T-helper 2 cell (primary cell): ENCODE measurements at places on chromosomes 7 and 10.

GRCh38 chr7:98464558-98464940 lies 63.7 kb upstream of the BAIAP2L1 start:
- no peak for DNase-seq

- DNase-seq, result no peak
Measured at GRCh38 chr10:59354434-59354833, 7.9 kb downstream of the FAM13C start.

- peak; percentile 15 for DNase-seq
Measured at GRCh38 chr10:22681783-22682183, 32.6 kb downstream of the PIP4K2A start.

- DNase-seq, result no peak
Measured at GRCh38 chr7:71208881-71209280, 76.9 kb downstream of the GALNT17 start.

- DNase-seq, result no peak
Measured at GRCh38 chr10:25766687-25767221, 167.3 kb upstream of the MYO3A start.

DNA sequence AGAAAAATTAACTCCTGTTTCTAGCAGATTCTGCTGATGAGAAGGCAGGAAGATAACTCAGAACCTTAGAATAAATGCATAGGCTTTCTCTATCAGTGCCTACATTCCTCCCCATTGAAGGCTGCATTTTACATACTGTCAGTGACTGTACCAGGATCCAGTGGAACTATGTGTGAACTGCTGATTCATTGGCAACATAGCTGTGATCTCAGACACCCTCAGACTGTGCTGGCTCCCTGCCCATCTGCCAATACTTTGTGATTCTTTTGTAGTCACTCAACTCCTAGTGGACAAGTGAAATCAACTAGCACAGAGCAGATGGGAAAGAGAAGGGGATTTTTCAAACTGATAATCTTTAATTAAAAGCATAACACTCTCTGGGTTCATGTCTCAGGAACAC lies 375.8 kb downstream of the MDFIC start:
- DNase-seq, result no peak

GRCh38 chr7:105191331-105191730 lies 177.3 kb downstream of the KMT2E start:
- DNase-seq, result no peak

DNA sequence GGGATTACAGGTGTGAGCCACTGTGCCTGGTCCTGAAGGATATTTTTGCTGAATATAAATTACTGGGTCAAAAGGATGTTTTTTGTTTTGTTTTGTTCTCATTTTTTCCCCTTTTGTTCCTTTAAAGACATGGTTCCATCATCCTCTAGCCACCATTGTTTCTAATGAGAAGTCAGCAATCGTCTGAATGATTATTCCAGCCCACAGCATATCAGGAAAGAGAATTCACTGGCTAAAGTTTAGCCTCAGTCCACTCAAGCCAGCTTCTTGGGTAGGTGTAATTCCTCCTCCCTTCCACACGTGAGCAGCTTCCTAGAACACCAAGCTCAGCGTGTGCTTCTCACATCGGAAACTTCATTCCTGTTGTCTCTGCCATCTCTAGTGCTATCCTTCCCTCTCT lies 112.8 kb upstream of the INSIG1 start:
- no peak for DNase-seq

DNA sequence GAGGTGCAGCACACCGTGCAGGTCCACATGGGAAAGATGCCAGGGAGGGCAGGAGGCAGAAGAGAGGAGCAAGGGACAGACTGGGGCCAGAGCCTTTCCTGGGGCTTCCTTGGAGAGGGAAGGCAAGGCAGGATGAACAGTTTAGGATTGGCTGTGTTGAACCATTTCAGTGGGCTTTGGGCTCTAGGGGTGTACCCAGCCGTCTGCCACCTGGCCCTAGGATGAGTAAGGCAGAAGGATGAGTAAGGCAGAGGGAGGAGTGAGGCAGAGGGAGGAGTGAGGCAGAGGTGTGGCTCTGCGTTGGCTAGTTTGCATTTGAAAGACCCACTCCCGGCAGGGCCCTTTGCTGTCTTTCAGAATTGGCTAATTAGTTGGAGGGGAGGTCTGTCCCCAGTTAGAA lies 31.5 kb upstream of the PRF1 start:
- no peak for DNase-seq

DNA sequence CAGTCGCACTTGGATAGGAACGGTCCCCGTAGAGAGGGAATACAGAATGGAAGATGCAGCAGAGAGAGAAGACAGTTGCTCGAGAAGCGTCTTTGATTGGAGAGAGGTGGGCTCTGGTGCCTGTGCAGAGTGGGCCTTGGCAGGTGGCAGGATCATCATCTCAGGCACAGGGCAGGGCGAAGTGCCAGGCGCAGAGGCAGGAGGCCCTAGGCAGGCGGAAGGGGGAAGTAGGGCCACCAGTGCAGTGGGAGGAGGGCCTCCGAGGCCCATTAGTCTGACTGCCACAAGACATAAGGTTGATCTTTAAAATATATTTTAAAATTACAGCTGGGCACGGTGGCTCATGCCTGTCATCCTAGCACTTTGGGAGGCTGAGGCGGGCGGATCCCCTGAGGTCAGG lies 10.1 kb downstream of the CARD11 start:
- DNase-seq, result no peak

- DNase-seq, result no peak
Measured at GRCh38 chr7:149321978-149322541, 60.1 kb downstream of the ZNF783 start.

GRCh38 chr10:125979976-125980375 lies 83.6 kb downstream of the FANK1 start:
- DNase-seq, result no peak

- no peak for DNase-seq
Measured at GRCh38 chr7:140033779-140034363, 28.9 kb downstream of the PARP12 start.

- DNase-seq, result peak; percentile 35
Measured at GRCh38 chr7:55574051-55574717, 1.9 kb upstream of the VOPP1 start.

- no peak for DNase-seq
Measured at GRCh38 chr7:123729218-123729578, 19.6 kb downstream of the WASL start.

DNA sequence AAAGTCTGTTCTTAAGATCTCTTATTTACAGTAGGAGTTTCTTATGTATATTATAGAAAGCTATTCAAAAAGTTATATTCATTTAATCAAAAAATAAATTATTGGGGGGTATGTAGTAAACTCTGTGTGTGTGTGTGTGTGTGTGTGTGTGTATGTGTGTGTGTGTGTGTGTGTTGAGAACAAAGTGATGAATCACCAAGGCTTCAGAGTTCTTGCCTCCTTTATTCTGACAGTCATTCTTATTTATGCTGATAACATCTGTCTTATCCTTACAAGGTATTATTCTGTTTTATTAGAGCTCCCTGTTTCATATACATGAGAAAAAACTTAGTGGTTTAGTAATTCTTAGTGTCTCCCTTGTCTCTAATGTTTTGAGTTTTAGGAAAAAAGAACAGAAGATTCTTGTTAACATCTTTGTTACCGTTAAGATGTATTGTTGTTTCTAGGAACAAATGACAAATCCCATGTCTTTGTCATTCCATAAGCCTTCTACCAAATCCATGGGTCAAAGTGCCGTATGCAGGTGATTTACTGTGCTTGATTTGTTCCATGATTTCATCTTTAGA lies 424.0 kb downstream of the EXOC4 start:
- DNase-seq, result no peak

- DNase-seq, result no peak
Measured at GRCh38 chr10:47013507-47014154, 102.4 kb downstream of the PTPN20 start.

DNA sequence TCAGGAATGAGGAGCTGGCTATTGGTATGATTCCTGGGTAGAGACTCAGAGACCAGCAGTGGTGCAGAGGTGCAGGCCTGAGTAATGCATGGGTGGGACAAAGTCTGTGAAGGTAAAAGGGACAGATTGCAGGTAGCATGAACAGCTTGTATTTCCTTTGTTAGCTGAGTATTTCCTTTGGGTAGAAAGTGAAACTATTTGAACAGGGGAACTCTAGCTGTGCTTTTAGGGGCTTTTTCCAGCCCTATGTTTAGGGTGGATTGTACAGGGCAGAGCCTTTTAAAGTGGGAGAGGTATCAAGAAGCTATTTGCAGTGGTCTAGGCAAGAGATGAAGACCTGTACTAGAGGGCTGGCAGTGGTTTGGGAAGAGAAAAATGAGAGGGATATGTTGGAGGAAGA lies 739.9 kb downstream of the REEP3 start:
- DNase-seq, result no peak

DNA sequence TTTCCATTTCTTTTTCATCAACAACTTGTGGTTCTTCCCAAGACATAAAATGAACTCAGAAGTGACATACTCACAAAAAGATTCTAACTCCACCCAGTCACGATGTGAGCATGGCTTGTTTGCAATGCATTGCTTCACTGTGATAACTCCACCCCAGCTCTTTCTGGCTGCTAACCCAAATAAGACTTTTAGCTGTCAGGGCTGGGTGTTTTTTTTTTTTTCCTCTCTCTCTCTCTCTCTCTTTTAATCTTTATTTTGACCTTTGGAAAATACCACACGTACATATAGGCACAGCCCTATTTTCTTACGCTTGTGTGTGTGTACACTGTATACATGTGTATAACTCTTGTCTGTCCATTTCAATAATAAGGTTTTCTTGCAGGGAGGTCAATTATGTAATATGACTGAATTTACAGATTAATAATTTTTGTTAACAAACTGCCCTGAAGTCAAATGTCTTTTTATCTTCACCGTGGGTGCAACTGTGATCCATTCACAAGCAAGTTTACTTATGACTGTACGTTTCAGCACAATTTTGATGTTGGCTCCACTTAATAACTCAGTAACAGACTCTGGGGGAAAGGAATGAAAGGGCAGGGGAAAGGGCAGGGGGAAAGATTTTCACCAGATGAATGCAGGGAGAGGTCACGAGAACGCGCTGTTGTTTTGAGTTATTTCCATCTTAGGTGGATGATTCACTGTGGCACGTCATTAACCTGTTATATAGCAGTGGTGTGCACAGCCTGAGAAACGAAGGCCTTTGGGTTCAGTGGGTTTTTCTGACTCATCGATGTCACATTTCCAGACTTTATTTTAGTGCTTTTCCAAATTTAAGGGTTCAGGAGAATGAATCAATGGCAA lies 49.1 kb downstream of the APBB1IP start:
- peak; percentile 45 for DNase-seq

- no peak for DNase-seq
Measured at GRCh38 chr7:104984585-104985258, 29.3 kb upstream of the KMT2E start.

DNA sequence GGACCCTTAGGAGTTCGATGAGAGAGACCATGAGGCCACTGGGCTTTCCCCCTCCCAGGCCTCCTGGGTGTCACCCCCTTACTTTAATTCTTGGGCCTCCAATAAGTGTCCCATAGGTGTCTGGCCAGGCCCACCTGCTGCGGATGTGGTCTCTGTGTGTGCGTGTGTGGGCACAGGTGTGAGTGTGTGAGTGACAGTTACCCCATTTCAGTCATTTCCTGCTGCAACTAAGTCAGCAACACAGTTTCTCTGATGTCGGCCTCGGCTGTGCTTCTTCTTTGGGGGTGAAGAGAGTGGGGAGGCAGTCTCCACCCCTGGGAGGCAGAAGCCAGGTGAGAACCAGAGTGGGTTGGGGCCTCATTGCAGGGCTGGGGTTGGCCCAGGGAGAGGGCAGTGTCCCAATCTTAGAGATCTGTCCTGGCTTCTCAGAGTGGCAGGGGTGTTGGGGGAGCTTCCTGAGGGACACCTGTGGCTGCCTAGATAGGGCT lies 1.5 kb downstream of the PVRIG start:
- peak; percentile 58 for DNase-seq

- DNase-seq, result no peak
Measured at GRCh38 chr10:94680544-94680943, 3.0 kb upstream of the CYP2C18 start.

DNA sequence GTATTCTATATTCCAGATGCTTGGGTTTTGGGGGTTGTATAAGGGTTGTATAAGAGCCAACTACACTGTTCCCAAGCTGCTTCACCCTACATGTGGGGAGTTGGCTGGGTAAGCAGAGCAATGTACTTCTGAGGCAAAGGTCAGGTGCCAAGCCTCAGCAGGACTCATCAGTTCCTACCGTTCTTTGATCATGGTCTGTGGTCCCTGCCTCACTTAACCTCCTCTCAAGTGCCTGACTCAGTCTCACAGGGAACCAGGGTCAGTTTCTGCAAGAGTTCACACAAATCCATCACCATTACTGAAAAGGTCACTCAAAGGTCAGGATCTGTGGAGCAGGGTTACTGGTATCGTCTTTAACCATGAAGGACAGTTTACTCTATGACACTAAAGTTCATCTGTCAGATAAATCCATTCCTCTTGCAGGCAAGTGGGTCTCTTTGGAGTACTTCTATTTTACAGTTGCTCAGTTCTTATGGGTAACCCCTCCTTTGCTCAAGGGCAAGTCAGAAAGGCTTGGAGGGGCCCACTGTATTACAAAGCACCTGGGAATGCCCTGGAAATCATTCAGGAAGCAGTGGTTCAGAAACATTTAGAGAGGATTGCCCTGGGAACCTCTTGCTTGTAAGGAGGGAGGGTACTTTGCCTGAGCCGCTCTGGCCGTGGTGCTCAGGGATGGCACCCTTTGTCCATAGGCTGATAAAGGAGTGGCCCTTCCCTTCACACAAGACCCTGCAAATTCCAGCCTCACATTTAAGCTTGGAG lies 184.3 kb upstream of the CDCA7L start:
- no peak for DNase-seq

DNA sequence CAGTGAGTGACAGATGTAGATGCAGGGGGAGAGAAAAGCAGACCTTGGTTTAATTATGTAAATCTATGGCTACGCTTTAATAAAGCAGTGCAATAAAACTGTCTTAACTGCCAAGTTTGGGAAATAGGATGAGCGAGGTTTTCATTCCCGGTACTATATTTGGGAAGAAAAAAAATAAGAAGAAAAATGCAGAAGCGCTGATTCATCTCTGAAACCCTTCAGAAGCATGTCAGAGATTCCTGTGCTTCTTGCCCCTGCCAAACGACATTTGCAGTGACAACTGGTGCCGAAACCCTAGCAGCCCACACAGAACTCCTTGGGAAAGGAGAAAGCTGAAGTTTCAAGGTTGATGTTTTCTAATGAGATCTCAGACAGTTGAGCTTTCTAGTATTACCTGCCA lies 380.7 kb downstream of the REEP3 start:
- DNase-seq, result no peak

DNA sequence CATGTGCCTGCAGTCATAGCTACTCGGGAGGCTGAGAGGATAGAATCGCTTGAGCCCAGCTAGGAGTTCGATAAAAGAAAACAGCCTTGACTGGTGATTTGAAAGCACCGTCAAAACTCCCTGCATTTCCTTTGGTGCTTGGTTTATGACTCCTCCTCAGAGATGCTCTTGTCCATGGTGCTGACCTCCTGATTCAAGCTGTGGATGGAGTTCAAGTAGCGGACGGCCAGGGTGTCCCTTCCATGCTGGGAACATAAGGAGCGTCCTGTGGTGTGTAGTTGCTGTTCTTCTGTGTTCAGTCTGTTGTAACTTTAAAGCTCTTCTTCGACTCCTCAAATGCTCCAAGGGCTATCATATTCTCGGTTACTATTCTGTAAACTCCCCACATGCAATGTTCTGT lies 382.5 kb upstream of the KIAA1217 start:
- no peak for DNase-seq

- DNase-seq, result no peak
Measured at GRCh38 chr10:51694086-51694768, 5.2 kb downstream of the CSTF2T start.

GRCh38 chr10:128943111-128943510 lies 523.9 kb upstream of the MGMT start:
- no peak for DNase-seq
